ENCODE measurements at places on chromosomes 5 and 9.

GRCh38 chr5:138083702-138084101 lies at the start of gene WNT8A:
WNT8A (plus strand) TSS chr5:138084033; CDS start chr5:138084128, 95 bp downstream.
- DNase-seq, result no peak

- DNase-seq, result no peak
These were observed 376.0 kb upstream of the PAPPA start for GRCh38 chr9:115777610-115778009.

- no peak for DNase-seq
These were observed 150.2 kb downstream of the TRIM32 start for GRCh38 chr9:116837018-116837989.

- no peak for DNase-seq
These were observed 197.0 kb downstream of the FBN2 start for GRCh38 chr5:128341056-128341455.

DNA sequence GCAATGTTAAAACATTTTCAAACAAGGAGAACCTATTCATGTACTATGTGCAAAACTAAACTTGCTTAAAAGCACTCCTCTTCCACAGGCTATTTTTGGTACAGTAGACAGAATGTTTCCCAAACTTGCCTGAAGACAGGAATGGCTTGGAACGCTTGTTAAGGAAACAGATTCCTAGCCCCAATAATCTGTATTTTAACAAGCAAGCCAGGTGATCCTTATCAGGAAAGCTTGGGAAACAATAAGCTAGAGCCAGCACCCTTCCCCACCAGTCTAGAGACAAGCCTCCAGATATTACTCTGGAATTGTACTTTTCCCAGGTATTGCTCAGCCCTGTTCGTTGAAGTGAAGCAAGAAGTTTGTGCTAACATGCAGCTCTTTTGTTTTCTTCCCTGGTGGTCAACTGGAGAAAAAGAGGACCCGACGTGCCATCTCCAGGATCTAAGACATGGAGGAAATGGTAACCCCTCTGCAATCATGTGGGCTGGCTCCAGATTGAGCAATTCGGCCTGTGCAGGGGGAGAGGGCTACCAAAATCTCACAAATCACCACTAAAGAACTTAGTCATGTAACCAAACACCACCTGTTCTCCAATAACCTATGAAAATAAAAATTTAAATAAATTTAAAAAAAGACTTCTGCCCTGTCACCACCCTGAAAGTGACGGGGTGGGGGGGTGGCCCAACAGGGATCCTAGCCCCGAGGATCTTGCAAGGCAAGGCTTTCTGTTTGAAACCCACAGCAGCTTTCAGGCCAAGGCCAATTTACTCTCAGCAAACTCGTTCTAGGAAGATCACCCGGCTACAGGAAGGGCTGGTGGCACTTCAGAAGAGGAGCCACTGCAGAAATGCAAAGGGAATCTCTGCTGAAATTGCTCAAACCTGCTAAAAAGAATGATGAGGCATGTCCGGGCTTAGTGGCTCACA lies 48.6 kb downstream of the SHB start:
- no peak for DNase-seq

DNA sequence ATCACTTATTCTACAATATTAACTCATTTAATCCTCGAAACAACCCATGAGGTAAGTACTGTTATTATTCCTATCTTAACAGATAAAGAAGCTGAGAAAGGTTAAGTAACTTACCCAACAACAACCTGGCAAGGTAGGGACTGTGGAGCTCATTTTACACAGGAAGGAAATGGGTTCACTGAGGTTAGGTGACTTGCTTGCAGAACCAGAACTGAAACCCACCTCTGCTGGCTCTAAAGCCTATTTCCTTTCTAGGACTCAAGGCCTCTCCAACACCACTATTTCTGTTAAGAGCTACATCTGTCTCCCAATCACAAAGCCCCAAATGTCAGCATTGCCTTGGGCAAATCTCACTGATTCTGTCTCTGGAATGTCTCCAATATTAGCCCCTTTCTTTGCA lies 38.9 kb upstream of the IFNK start:
- DNase-seq, result no peak

GRCh38 chr5:136516637-136517036 lies 151.3 kb upstream of the TRPC7 start:
- DNase-seq, result no peak

GRCh38 chr5:173924899-173925298 lies 36.8 kb downstream of the CPEB4 start:
- DNase-seq, result no peak

DNA sequence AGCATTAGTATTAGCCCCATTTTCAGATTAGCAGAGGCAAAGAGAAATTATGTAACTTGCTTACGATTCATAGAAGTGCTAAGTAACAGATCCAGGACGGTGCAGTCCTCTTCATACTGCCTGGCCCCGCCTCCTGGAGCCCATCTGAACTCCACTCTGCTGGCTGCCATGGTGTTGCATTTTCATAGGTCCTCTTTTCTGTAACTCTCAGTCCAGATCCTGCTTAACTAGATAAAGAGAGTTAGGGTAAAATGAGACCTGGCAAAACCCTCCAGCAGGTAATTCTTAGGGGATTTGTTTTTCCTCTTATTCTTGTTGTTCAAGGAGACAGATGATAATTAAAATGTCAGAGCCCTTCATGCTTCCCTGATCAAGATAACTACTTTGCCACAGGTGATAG lies 135.1 kb upstream of the EFNA5 start:
- no peak for DNase-seq

DNA sequence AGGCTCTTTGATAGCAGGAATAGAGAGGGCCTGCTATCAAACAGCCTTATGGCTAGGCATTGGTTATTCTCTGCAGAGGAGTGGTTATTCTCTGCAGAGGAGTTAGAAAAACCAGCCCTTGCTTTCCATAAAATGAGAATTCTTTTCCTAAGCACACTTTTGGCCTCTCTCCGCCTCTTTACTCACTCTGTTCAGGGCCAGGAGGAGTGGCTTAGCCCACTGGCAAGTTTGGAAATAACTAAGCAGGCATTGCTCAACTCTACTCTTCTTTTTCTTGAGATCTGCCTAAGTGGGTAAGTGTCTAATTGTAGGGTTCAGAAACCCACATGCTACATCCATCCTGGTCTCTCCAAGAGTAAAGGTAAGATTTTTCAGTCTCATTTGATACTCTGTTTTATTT lies 341.7 kb downstream of the KIAA0825 start:
- DNase-seq, result no peak

DNA sequence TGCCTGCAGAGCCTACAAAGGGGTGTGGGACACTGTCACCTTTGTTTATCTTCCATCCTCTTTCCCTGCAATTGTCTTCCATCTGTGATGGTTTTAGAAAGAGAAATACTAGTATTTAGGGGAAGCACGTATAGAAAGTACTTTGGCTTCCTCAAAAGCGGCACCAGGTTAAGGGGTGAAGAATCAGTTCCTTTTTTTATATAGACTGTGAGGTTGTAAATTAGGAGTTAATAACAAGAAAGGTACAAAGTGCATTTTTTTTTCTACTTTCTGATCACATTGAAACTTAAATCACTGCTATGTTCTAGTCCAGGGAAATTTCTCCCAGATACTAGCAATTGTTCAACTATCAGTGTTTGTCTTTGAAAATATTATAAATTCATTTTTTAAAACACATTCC lies 219.3 kb downstream of the CEMIP2 start:
- no peak for DNase-seq

DNA sequence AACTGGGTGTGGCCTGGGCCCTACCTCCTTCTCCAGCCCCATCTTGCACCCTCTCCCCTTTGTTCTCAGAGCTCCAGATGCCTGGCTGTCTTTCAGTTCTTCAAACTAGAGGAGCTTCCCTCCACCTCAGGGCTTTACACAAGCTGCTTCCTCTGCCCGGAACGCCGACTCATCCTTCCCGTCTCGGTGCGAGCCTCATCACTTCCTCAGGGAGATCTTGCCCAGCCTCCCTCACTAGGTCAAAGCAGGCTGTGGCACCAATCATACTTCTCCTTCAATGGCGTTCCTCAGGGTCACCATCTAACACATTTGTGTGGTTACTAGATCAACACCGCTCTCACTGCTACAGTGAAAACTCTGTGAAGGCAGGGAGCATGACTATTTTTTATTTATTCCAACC lies 56.2 kb upstream of the ZSWIM6 start:
- DNase-seq, result no peak

DNA sequence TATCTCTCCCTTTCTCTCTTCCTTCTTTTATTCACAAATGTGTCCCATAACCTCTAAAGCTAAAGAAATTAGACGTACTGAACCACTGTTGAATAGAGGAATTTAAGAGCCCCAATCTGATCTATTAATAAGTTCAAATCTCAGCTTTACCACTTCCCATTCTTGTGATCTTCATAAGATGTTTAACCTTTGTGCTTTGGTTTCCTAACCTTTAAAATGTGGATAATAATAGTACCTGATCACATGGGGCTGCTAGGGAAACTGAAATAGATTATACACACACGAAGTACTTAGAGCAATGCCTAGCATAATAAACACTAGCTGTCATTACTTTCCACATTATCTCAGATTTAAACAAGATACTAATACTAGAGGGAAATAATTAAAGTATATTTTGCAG lies 324.3 kb upstream of the SEMA6A start:
- DNase-seq, result no peak

DNA sequence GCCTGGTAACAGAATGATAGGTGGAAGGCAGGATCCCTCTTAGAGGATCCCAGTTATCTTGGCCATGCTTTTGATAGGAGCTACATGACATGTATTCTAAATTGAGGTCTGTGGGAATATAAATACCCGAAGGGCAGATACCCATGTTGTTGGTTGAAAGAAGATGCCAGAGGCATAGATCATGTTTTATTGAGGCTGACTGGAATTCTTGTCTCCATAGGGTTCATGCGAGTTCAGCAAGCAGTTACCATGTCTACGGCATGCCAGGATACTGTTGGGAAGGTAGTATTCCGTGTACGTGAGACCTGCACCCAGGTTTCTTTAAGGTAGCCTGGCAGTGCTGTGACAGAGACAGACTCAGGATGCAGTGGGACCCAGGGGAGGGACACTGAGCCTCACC lies 230.7 kb downstream of the NR3C1 start:
- DNase-seq, result no peak

DNA sequence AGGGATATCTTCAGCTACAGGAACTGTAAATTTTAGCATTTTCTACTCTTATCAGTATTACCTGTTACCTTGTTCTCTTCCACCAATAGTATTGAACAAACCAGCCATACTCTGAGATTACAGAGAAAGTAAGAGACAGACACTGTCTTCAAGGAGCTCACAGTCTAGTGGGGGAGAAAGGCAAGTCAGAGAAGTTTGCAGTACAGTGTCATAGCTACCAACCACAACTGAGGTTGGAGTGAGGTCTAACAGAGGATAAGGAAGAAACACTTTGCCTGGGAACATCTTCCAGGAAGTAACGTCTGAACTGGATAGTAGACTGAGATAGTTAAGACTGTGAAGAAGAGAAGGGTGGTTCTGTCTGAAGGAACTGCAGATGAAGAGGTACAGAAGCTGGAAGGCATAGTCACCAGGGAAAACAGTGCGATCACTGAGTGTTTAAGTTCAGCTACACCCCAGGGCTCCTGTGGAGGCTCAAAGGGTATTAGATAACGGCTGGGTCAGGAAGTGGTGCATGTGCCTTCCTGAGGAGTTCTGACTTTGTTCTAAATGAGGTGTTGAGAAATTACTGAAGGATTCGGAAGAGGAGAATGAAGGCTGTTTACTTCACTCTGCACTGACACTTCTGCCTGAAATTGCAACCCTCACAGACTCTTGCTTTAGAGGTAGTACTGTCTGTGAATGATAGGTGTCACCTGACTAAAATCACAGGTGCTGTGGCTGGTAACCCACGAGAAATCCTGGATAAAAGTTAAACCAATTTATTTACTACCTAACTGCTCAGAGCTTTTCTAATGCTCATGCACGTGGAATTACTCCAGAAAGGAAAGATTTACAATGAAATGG lies 841.6 kb downstream of the MAT2B start:
- DNase-seq, result no peak

- no peak for DNase-seq
These were observed 76.5 kb upstream of the GOLM1 start for GRCh38 chr9:86175743-86176456.

GRCh38 chr9:75539523-75539922 lies 350.9 kb upstream of the PCSK5 start:
- DNase-seq, result no peak

DNA sequence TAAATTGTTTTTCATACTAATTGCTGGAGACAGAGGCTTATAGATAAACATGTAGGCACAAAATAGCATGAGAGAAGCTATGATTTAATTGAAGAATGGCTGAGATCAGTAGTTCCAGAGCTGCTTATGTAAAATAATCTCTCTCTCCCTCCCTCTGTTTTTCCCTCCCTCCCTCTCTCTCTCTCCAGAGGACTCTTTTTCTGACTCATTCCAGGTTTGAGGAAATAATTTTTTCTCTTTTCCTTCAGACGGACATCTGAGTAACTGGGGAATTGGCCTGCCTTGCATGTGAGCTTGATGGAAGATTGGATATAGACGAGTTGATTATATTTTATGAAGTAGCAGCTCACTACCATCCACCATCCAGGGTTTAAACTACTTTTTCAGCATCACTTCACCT lies 35.5 kb downstream of the KCTD16 start:
- DNase-seq, result no peak

GRCh38 chr9:134136118-134136995 lies 475 bp downstream of the WDR5 start:
- peak; percentile 26 for DNase-seq

- no peak for DNase-seq
These were observed 12.8 kb upstream of the TYRP1 start for GRCh38 chr9:12680341-12680740.

DNA sequence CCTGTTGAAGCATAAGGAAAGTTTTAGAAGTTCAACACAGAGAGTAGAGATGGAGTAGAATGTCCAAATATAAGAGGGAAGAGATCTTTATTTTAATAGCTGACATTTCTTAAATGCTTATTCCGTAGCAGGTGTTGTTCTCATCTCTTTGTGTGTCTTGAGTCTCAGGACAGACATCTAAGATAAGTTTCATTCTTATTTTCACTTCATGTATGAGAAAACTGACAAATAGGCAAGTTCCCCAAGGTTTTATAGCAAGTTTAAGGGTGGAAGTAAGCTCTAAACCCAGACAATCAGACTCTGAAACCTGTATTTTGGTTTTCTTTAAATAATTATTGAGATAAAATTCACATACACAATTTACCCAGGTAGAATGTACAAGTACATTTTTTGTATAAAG lies 228.4 kb upstream of the PPP1R2B start:
- no peak for DNase-seq

Measured in activated T-cell treated with anti-CD3 and anti-CD28 coated beads, Interleukin-2, amount 50 U/mL, for 1 hour (primary cell).